Vagina (tissue), 2 donors: ENCODE measurements at places on chromosomes 4 and X.

- no peak for DNase-seq
Measured at GRCh38 chr4:152661649-152662048, 18.1 kb downstream of the TMEM154 start.

- DNase-seq: no peak
Measured at GRCh38 chrX:46903458-46904242, 8.6 kb upstream of the JADE3 start.

DNA sequence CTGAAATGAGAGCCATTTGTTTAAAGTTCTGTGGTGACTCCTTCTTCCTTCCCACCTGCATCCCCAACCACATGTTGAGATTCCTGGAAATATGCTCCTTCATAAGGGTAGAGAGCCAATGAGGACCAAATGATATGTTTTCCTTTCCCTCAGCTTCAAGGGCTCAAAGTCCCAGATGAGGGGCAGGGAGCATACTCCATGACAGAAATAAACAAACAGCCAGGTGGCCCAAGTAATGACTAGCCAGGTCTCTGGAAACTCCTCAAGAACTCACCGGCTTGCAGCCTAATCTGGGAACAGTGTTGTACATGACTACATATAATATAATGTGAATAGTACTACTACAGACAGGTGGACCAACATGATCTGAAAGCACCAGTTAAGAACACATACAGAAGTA, 392.3 kb downstream of the PACRGL start:
- no peak for DNase-seq

DNA sequence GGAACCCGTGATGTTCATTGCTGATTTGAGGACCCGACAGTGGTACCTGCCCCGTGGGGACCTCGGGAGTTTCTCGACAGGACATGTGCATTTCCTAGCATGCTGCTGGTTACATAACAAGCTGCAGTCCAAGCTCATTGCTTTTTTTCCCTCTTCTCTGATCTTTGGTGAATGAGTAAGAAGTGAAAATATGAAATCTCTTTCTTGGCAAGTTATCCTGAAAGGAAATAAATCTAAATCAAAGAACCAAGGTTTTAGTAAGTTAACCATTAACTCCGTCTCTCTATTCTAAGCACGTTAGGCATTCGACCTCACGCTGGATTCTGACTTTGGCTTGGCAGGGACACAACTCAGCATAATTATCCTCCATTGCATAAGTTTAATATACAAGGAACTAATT, 86.6 kb downstream of the STK32B start:
- DNase-seq: no peak

- DNase-seq: no peak
Measured at GRCh38 chr4:184825141-184825895, 450 bp downstream of the ACSL1 start.

DNA sequence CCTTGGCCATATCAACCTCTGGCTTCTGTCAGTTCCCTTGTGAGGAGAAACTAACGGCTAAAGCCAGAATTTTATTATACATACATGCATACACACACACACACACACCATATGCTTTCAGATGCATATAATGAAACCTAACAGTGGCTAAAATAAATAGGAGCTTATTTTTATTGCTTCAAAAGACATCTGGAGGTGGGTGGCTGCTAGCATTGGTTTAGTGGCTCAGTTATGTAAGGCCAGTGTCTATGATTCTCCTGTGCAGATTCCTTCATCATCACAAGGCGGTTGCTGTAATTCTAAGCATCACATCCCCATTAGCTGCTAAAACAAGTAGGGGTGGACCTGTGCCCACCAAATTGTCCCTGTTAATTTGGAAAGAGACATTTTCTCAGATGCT, 110.8 kb downstream of the MAPK10 start:
- DNase-seq: no peak

- DNase-seq: no peak
Measured at GRCh38 chrX:24204958-24205357, 55.4 kb downstream of the ZFX start.

DNA sequence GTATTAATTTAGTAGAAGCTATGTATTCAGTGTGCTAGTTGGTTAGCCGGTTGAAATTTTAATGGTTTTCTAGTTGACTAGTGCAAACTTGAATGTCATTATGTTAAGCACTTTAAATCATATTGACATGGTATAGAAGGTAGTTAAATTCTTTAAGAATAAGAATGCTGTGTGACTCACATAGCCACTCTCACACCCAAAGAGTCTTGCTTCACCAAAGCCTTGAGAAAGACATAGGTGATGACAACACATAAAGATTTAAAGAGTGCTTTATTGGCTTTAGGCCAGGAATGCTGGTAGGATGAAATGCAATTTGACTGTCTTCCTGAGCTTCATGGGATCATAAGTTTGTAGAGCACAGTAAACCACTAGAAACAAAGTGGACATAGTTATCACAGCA, 85.3 kb downstream of the DCAF8L2 start:
- DNase-seq: no peak

DNA sequence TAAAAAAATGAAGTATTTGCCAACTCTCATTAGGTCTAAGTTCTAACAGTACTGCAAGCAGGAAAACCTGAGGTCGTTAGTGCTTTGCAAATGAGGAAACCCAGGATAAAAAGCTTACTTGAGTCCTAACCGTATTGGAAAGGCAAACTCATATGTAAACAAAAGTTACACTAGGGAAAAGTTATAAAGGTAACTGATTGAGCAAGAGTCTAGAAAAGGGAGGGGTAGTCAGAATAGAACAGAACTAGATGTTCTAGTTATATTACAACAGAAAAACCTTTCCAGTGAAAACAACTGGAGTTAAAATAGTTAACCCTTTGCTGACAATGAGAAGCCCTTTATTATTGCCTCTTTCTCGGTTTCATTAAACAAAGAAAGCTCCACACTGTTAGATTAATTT, 66.4 kb upstream of the MAOA start:
- no peak for DNase-seq

DNA sequence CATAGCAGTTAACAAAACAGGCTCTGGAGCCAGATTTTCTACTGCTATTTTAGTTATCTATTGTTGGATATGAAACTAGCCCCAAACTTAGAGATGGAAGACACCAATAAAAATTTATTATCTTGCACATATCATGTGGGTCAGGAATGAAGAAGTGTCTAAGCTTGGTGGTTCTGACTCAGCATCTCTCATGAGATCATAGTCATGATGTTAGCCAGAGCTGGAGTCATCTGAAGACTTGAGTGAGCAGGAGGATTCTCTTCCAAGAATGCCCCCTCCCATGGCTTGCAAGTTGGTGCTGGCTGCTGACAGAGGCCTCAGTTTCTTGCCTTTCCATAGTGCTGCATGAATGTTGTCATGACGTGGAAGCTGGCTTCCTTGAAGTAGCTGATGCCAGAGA, 68.2 kb upstream of the TAPT1 start:
- DNase-seq: no peak

DNA sequence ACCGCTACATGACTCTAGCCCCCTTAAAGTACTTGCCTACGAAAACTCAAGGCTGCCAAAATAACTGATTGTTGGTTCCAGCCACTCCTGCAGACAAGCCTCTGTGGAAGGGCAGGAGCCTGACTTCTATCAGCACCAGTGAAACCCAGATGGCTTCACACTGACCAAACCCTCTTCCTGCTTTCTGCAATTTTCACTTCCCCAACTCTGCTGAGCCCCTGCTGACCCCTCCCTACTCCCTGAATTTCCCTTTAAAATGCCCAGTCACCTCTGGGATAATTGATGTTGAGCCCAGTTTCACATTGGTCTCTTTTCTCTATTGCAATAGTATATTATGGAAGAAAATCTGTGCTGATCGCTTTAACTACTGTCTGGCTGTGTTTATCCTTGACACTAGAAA, 61.6 kb upstream of the STS start:
- no peak for DNase-seq

GRCh38 chrX:63740382-63740781, 44.6 kb downstream of the ARHGEF9 start:
- no peak for DNase-seq

DNA sequence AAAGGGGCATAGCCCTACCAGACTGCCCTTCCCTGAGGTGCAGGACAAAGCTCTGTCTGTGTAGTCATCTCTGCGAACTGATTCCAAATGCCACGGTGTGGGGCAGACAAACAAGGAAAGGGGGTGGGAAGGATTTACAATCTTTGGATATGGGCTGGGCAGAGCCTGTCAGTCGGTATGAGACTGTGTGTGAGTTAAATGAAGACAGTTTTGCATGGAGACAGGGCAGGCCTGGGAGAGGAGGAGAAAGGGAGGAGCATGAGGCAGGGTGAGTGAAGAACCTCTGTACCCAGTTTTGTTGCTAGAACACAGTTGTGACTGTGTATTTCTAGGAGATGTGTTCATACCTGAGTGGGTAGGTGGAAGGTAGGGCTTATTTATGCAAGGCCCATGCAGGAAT, 59.4 kb upstream of the MSN start:
- no peak for DNase-seq

DNA sequence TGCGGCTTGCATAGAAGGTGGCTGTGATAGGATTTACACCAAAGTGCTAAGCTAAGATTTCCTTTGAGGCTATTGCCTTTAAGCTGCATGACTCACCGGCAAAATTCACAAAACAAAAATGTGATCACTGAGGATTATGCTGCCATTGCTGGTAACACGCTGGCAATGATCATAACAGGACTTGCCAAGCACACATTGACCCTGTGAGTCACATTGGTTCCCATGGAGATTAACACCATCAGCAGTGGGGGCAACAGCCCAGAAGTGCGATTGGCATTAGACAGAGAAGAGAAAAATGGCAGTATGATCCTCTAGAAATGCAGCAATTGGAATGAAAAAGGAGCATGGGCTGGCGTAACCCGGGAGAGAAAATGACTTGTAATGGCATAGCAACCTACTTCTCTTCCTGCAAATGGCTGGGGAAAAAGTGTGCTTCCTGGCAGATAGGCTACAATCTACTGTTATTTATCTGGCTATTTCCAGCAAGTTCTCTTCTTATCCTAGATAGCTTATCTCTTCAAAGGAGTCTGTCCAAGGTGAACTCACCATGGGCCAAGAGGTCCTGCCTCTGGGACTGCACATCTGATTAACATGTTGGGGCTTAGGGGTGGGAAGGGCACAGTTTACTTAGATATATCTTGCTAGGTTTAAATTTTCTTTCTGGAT, 314.2 kb upstream of the IGFBP7 start:
- DNase-seq: no peak

DNA sequence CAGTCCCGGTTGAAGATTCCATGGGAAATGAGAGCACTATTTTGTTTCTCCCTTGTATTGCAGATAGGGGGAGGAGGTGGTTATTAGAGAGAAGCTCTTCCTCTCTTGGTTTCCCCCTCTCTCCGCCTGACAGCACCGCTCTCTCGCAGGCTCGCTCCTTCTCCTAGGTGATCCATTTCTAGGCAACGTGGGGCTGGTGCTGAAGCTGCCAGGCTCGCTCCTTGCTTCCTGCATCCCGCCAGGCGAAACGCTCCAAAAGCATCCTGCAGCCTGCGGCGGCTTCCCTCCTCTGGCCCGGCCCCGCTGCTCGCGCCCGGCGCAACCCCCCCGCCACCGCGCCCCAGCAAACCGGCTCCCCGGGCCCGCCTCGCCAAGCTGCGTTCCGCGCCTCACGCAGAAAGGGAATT, at the start of gene GRID2:
TSS of gene GRID2 (plus strand) at position 346 of the 407 bp plus-strand sequence.
- DNase-seq: no peak

DNA sequence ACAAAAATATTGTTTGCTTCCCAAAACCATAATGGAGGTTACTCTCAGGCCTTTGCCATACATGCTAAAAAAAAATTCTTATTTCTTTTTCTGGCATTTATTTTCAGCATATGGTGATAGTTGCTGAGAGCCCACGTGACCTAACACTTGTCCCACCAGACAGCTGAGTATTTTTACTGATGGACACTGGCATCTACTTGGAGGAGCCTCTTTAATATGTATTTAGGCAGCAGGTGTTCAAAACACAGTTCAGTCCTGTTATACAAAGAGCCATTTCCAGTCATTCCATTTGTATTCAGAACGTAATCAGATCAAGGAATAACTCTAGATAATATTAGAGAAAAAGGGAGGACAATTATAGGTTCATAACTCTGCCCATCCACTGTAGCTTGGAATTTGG, 95.5 kb downstream of the CXCL13 start:
- DNase-seq: no peak

- DNase-seq: no peak
Measured at GRCh38 chr4:12458621-12459020, 1025.5 kb downstream of the RAB28 start.

GRCh38 chr4:107599841-107600240, 120.2 kb downstream of the PAPSS1 start:
- DNase-seq: no peak

- DNase-seq: no peak
Measured at GRCh38 chr4:97262769-97263168, 880.5 kb downstream of the STPG2 start.

DNA sequence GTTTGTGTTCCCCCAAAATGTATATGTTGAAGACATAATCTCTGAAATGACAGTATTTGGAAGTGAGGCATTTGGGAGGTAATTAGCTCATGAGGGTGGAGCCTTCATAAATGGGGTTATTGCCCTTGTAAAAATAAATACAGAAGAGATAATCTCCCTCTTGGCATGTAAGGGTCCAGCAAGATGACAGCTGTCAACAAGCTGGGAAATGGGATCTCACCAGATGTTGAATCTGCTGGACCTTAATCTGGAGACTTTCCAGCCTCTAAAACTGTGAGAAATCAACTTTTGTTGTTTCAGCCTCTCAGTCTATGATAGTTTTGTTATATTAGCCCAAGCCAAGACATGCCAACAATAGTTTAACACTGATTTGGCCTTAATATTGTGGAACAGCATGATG, 438.2 kb upstream of the PCDH7 start:
- no peak for DNase-seq

DNA sequence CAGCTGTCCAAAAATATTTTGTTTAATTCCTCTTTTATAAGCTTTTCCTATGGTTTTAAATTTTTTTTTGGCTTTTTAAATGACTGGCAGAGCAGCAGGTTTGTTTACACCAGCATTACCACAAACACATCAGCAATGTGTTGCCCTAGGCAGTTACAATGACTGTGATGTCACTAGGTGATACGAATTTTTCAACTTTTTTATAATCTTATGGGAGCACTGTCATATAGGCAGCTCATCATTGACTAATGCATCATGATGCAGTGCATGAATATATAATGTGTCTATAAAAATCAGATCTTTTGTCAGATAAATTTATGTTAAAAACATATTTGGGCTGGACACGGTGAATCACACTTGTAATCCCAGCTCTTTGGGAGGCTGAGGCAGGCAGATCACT, 231.6 kb upstream of the SLIT2 start:
- no peak for DNase-seq

GRCh38 chrX:9494771-9495170, 29.9 kb downstream of the TBL1X start:
- DNase-seq: no peak

- no peak for DNase-seq
Measured at GRCh38 chr4:73917081-73917501, 47.9 kb downstream of the CXCL1 start.

GRCh38 chr4:183674153-183674552, 15.1 kb downstream of the TRAPPC11 start:
- DNase-seq: no peak

- DNase-seq: no peak
Measured at GRCh38 chrX:71540801-71541200, 7.9 kb downstream of the OGT start.

GRCh38 chrX:132046533-132046932, 23.4 kb downstream of the STK26 start:
- DNase-seq: no peak

GRCh38 chrX:16785247-16786138, 773 bp upstream of the TXLNG start:
- no peak for DNase-seq
